ENCODE measurements at places on chromosomes 12 and 14. TPM values are rescaled to one million over a fixed set of nuclear protein-coding genes. Genes with fewer than 3 reads are reported as not detected.

DNA sequence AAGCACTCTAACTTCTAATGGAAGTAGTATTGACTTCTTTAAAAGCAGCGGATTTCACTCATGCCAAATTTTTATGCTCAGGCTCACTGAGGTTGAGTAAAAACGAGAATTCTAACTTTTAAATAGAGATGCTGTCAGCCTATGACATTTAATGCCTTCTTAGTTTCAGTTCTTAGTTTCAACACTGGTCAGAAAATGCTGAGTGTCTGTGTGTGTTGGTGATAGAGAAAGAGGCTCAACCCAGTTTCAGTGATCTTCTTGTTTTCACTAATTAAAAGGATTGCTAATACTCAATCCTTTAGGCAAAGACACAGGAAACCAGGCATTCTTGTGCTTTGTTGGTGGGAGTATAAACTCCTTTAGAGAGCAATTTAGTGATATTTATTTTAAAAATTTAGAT lies 31.0 kb downstream of the PEBP1 start:
- no peak for DNase-seq

DNA sequence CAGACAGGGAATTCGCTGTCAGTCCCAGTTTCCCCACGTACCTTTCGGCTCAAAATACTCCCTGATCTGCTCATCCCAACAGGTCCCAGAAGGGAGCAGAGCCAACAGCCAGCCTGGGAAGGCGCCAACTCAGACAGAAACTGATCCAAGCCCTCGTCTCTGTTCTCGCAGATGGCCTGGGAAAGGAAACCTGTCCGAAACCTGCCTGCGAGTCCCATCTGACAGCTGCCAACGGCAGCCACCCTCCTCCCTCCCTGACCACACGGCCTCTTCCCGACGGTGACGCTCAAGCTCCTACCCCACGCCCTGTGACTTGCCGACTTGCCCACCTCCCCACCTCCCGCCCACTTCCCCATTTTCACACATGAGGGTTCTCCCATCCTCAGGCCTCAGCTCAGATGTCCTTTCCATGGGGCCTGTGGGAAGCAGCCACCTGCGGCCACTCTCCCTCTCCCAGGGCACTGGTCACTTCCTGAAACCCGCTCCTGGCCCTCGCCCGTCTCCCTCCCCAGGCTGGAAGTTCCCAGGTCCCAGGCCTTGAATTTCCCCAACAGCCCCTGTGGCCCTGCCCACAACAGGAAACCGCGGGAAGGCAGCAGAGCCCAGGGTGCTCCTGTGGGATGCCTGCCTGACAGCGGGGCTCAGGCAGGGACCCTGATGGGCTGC lies 60.9 kb upstream of the FBRSL1 start:
- DNase-seq = no peak

- DNase-seq = no peak
These were observed 754.5 kb downstream of the TMEM121 start for GRCh38 chr14:106280876-106281275.

- no peak for DNase-seq
These were observed 111.3 kb upstream of the FRMD6 start for GRCh38 chr14:51540364-51540763.

DNA sequence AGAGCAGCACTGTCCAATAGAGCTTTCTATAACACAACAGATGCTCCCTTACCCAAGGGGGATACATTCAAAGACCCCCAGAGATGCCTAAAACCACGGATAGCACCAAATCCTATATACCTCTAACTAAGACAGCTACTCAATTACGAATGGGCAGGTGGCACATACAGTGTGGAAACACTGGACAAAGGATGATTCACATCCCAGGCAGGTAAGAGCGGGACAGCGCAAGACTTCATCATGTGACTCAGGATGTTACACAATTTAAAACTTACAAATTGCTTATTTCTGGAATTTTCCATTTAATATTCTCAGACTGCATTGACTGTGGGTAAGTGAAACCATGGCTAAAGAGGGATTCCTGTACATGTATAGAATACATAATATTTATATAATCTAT lies 5.5 kb upstream of the HCFC2 start:
- DNase-seq = no peak

GRCh38 chr14:87252103-87252502 lies 740.9 kb downstream of the GALC start:
- DNase-seq = no peak

GRCh38 chr14:97705976-97706375 lies 908.8 kb downstream of the VRK1 start:
- no peak for DNase-seq

CCDC177 gene
- not detected for polyA plus RNA-seq

GRCh38 chr12:68469113-68469512 lies 137.0 kb upstream of the MDM1 start:
- DNase-seq = no peak

DNA sequence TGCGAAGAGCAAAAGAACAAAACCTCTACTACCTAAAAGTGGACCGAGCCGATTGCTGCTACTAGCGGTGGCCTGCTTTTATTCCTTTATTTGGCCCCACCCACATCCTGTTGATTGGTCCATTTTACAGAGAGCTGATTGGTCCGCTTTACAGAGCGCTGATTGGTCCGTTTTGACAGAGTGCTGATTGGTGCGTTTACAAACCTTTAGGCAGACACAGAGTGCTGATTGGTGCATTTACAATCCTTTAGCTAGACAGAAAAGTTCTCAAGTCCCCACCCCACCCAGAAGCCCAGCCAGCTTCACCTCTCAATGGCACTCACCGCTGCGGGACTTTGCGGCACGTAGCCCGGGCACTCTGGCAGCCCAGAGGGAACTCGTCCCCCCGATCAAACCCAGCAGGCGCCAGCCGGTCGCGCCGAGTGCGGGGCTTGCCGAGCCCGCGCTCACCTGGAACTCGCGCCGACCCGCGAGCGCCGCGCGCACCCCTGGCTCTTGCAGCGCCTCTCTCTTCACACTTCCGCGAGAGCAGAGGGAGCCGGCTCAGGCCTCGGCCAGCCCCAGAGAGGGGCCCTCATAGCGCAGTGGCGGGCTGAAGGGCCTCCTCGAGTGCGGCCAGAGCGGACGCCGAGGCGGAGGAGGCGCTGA lies 8.7 kb upstream of the FGD4 start:
- peak; percentile 76 for DNase-seq

KRT72 gene
- polyA plus RNA-seq = not detected

- no peak for DNase-seq
These were observed 621.2 kb upstream of the FBXO33 start for GRCh38 chr14:40053416-40053815.

DNA sequence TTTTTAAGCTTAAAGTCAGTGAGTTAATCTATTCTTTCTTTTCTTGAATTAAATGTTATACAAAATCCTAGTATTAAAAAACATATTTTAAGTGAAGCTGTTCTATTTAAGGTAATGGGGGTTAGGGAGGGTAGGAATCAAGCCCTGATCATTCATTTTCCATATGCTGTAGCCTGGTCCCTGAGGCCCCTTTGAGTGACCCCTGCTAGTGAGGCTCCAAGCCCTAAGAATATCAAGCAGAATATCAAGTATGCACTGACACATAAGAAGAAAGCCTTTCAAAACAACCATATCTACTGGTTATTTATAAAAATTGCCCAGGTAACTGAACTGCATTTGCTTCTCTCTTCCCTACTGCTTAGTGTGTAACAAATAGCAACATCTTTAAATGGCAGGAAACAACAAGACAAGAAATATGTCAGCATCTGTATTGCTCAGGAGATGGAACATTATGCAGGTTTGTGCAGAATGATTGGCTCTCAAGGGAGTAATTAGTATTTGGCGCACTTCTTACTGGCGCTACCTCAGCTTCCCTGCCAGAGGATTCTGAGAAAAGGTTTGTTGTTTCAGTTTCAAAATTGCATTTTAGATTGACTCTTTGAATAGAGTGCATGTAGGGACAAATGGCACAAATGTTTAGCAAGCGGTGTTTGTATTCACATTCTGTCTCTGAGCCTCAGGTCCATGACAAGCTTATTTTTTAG lies 223.0 kb downstream of the DUSP6 start:
- DNase-seq = no peak
